Activated CD4-positive, alpha-beta memory T cell treated with anti-CD3 and anti-CD28 coated beads for 36 hours (primary cell): ENCODE measurements at places on chromosomes 3 and 15. TPM values are rescaled to one million over a fixed set of nuclear protein-coding genes. Genes with fewer than 3 reads are reported as not detected.

Gene SAXO2
- total RNA-seq, result 0.81 TPM

- H3K36me3 ChIP-seq, result no peaks in the 10 kb centered on the region
- peak overlapping the region; percentile 60 for H3K4me3 ChIP-seq
- H3K27ac ChIP-seq, result no peak overlapping the region
- peaks cover 42% of the 10 kb centered on the region for H3K27me3 ChIP-seq
Observed at GRCh38 chr15:93073465-93073952, 15.5 kb downstream of the RGMA start.

Gene STX19
- not detected for total RNA-seq

GRCh38 chr3:52090131-52090932 lies 34.0 kb upstream of the DUSP7 start:
- no peaks in the 10 kb centered on the region for H3K27me3 ChIP-seq
- DNase-seq, result no peak
- peaks cover 19% of the 10 kb centered on the region for H3K4me1 ChIP-seq
- H3K27ac ChIP-seq, result no peak overlapping the region
- H3K4me3 ChIP-seq, result no peak overlapping the region

DNA sequence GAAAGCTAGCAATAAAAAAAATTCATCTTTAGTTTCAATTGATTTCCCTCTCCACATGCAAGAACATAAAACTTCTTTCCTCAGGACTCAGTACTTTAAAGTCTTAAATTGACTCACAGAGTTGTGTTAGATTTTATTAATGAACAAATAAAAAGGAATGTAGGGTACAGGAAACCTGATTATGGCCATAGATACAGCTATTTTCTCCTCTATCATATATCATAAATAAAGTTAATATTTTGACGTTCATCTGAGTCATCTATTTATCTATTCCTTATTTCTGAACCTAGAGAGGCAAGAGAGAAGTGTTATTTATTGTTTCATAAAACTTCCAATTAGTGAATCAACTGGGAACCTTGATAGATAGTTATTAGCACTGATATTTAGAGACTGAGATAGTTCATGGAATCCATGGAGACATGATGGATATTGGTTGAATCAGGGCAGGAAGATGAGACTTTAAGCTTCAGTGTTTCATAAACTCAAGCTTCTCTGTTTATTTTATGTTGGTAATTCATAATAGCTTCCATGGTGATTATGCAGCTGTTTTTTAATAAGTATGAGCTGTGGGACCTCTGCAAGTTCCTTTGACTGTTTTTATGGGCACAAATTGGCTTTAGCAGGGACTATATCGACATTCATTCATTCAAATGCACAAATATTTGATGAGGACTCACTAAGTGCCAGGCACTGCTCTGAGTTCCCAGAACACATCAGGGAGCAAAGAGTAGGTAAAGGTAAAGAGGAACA lies 143.5 kb upstream of the TGFBR2 start:
- H3K4me1 ChIP-seq, result no peaks in the 10 kb centered on the region
- H3K27me3 ChIP-seq, result no peaks in the 10 kb centered on the region
- H3K36me3 ChIP-seq, result peaks cover 2% of the 10 kb centered on the region
- H3K27ac ChIP-seq, result no peak overlapping the region
- DNase-seq, result no peak
- H3K4me3 ChIP-seq, result no peak overlapping the region

- peaks cover 46% of the 10 kb centered on the region for H3K4me1 ChIP-seq
- DNase-seq, result no peak
- peaks cover 21% of the 10 kb centered on the region for H3K36me3 ChIP-seq
- peak overlapping the region; percentile 93 for H3K27ac ChIP-seq
Observed at GRCh38 chr15:59688423-59688781, 718 bp downstream of the BNIP2 start.
